Thoracic aorta (tissue), 2 donors: ENCODE measurements at places on chromosomes 1 and 21. TPM values are rescaled to one million over a fixed set of nuclear protein-coding genes. Genes with fewer than 3 reads are reported as not detected.

DNA sequence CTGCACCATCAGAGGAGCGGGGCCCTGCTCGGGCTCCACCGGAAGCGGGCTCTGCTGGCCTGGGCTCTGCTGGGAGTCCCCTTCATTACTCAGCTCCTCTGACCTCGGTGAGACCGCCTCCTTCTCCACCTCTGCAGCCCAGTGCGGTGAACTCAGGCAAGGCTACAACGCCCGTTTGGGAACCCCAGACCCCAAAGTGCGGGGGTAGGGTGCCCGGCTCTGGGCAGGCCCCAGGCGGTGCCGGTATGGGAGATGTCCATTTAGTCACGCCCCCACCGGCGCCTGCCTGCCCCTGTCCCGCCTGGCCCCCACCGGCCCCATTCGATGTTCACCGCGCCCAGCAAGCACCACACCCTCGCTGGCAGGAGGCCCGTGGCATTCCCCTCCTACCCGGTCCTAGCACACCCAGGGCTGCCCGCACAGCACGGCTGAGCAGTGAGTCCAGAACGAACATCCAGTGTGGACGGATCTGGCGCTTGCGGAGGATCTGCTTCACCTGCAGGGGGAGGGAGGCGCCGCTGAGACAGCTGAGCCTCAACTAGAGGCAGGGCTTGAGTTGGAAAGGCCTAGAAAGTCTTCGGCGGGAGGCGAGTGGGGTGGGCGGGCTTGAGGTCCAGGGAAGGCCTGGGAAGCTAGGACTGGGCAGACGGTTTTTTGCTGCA is 10.0 kb downstream of the MAP3K6 start:
- DNase-seq, result no peak

GRCh38 chr1:196660852-196661251 is 9.0 kb downstream of the CFH start:
- no peak for DNase-seq

DNA sequence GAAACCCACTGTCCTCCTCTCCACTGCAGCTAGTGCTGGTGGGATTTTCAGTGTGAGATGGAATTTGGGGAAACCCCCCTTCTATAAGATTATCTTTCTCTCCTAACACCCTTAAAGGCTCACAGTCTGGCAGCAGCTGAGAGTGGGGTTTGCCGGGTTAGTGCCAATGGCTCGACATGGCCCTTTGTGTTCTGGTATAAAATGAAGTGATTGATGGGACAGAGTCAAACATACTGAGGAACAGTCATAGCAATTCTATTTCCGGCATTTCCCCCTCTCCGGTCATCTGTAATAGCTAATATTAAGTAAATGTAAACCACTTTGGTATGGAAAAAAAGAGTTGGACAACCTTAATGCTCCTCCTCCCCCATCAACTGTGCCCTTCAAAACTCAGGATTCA is 37.6 kb downstream of the TFF3 start:
- no peak for DNase-seq

DNA sequence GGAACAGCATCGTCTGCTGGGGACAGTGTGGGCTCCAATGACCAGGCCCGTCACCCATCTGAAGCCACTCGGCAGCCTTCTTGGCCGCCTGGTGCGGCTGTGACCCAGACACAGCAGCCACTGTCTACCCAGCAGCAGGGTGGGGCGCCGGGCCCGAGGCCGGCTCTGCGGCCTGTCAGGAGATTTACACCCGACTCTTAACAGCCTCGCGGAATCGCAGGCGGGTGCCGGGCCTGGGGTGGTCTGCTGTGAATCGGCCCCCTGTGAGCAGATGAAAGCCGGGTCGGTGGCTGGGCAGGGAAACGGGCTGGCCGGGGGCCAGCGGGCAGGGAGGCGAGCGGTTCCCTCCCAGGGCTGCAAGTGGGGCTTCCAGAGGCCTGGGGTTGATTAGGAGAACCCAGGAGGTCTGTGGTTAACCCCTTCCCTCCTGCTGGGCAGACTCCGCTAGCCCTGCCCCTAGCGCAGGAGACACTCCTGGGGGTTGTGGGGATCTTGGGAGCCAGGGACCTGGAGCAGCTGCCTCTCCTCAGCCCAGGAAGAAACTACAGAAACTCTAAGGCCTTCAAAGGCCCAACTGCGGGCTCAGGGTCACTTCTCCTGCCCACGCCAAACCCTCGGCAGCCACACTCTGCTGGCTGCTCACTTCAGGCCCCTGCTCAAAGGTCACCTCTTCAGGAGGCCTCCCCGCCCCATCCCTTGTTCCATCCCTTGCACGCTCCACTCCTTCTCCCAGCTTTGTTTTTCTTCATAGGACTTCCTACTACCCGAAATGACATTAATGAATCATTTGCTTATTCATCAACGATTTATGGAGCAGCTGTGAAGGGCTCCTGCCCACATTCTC is 15.6 kb downstream of the RUNX3 start:
- no peak for DNase-seq

DNA sequence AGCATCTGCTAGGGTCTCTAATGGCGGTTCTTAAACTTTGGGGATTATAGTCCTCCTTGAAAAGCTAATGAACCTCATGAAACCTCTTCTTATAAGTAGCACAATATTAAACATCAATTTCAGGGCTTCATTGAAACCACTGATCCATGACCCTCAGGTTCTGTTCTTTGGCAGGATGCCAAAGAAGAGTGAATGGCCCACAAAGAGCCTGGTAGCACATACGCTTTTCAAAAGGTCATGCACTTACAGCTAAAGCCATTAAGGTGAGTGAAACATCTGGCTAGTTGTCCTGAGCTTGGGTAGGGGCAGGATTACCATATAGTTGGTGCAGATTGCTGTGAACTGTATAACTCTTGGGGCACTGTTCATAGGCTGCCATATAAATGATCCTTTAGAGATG is 42.3 kb downstream of the MDM4 start:
- no peak for DNase-seq

GRCh38 chr1:244614879-244615278 is 38.0 kb upstream of the DESI2 start:
- no peak for DNase-seq

- DNase-seq, result peak; percentile 56
Measured at GRCh38 chr21:25735646-25736597, 1.1 kb downstream of the GABPA start.

DNA sequence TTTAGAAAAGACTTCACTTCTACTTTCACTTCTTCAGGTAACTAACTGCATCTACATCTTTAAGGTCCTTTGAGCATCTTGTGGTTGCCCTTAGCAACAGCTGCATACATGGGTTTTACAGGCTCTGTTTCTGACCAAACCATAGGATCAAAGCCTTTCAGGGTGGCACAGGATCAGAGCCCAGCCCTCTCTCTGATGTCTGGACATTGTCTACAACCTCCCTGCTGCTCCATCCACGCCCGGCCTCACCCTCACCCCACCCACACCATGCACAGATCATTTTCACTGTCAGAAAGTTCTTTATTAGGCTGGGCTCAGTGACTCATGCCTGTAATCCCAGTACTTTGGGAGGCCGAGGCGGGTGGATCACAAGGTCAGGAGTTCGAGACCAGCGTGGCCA is 5.2 kb downstream of the NCF2 start:
- DNase-seq, result no peak

DNA sequence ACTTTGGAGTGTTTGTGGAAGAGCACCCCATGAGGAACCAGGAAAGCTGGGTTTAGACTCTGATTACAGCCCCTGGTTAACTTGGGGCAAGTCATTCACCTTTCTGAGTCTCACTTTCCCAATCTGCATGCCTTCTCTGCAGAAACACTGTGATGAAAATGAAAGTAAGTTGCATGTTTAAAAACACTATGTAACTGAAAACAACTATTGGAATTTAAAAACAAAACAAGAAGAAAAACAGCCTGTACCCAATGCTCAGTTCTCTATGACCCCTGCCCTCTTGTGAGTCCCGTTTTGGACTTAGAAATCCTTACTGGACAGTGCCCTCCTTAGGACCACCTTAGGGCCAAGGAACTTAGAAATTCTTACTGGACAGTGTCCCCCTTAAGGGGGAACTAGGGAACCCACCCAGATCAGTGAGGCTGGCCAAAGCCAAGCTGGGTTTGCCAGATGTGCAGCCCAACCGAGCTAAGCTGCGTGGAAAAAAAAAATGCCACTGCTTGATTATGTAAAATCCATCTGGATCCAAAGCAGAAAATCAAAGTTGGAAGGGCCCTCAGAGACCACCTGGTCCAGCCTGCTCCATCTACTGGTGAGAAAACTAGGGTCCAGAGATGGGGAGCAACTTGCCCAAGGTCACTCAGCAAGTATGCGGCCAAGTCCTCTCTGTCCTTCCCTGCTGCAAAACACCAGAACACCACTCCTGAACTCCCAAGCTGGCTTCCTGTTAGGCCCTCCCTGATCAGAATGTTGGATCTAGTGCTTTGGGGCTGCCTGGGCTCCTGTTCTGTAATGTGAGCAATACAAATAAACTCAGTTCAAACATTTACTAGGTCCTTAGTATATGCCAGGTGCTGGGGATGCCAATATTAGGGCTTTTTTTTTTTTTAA is 77.7 kb downstream of the MRPL37 start:
- no peak for DNase-seq

ADORA1 gene
- not detected for total RNA-seq

KRTAP21-2 gene
- not detected for total RNA-seq

FAM110D gene
- total RNA-seq, result 9.9 TPM
